ENCODE measurements at places on chromosomes 2 and 18.
A peak's percentile ranks its signal among the peaks of the same experiment; 100 is the strongest.

DNA sequence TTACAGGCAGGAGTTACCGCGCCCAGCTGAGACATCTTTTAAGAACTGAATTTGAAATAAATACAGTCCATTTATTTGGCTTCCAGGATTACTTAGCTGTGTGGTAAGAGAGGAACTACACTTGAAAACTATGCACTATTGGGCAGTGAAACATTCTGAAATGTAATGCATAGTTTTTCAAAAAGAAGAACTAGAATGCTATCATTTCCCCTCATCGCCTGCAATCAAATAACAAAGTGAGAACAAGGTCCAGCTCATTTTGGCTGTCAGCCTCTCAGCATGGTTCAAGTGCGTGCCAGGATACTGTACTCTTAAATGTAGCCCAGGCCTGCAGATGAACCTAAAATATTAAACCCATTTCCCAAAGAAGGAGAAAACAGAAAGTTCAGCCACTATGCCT lies 76.6 kb upstream of the ARL5A start:
- no peak for DNase-seq

DNA sequence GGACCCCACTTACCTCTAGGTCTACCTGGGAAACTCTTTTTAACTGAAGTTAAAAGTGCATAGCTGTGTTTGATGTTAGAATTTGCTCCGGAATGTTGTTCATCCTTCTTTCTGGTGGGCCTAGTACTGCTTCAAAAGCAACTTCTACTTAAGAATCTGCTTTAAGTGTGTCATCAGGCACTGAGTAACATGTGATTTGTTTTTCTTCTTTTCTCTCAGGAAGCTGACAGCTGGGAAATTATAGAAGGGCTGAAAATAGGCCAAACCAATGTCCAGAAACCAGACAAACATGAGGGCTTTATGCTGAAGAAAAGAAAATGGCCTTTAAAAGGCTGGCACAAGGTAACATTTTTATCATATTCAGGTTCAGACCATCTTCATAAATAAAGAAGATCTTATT lies 122.9 kb downstream of the PRKRA start:
- DNase-seq: no peak

- no peak for DNase-seq
Observed at GRCh38 chr2:39516347-39517101, 79.4 kb upstream of the MAP4K3 start.

GRCh38 chr18:59360381-59360780 lies 1.3 kb upstream of the LMAN1 start:
- DNase-seq: no peak

GRCh38 chr2:218003281-218003944 lies 618 bp upstream of the TNS1 start:
- DNase-seq: no peak

- DNase-seq: no peak
Observed at GRCh38 chr2:39362595-39362994, 74.5 kb downstream of the MAP4K3 start.

DNA sequence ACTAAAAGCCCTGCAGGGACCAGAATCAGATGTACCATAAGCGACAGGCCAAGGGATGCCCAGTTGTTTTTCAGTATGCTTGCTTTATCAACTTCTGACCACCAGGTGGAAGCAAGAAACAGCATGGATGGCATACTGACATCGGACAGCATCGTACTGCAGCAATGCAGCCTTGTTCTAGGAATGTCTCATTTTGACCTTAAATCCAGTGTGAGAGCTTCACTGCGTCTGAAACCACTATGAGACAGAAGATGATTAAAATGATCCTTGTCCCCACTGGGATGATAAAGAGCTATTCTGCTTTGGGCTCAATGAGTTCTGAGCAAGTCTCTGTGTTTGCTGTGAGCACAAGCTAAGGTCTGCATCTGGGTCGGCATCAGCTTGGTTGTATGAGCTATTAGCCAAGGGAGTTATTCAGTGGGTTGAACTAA lies 54.3 kb downstream of the CDK15 start:
- DNase-seq: peak; percentile 18

GRCh38 chr2:209425471-209426071 lies 1.7 kb downstream of the MAP2 start:
- peak; percentile 31 for DNase-seq

DNA sequence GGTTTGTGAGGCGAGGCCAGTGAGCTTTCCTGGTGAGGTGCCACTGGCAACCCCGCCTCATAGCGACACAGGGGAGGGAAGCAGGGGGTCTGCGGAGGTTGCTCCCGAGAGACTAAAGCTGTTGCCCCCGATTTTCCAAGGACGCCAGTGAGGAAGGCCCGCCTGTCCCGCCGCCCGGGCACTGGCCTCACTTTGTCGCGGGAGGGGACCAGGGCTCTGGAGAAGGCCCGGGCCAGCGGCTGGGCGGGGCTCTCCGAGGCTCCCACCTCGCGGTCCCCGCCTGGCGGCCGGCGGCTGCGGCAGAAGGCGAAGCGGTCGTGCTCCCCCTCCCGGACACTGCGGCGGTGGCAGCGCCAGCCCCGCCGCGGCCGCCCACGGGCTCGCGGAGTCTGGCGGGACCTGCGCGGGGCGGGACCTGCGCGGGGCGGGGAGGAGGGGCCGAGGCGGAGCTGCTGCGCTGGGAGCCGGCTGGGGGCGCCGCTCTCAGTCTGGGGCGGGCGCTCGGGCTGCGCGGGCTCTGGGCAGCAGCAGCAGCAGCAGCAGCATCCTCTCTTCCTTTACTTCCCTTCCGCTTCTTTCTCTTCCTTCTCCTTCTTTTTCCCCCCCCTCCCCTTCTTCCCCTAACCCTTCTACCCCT lies at the start of gene MAP2:
Gene MAP2, plus strand, starts transcription at position 486 of the 637 bp plus-strand sequence. CDS start 229,124 bp downstream, outside the sequence.
- peak; percentile 68 for DNase-seq

GRCh38 chr18:61662726-61663125 lies 230.1 kb downstream of the RNF152 start:
- no peak for DNase-seq

DNA sequence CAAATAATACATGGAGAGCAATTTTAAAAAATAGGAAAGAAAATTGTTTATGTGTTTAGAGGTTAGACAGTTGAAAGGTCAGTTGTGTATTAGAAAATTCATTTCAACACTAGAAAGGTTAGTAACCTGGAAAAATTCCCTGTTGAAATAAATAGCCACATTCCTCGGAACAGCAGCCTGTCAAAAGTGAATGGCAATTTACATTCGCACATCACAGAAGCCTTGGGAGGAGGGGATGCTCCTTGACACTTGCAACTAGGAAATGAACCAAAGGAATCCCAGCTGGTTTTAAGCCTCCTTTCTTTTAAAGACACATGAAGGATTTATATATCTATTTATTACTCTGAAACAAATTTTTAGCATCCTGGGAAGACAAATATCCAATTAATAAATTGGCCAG lies 653.5 kb upstream of the LRRTM4 start:
- DNase-seq: no peak

DNA sequence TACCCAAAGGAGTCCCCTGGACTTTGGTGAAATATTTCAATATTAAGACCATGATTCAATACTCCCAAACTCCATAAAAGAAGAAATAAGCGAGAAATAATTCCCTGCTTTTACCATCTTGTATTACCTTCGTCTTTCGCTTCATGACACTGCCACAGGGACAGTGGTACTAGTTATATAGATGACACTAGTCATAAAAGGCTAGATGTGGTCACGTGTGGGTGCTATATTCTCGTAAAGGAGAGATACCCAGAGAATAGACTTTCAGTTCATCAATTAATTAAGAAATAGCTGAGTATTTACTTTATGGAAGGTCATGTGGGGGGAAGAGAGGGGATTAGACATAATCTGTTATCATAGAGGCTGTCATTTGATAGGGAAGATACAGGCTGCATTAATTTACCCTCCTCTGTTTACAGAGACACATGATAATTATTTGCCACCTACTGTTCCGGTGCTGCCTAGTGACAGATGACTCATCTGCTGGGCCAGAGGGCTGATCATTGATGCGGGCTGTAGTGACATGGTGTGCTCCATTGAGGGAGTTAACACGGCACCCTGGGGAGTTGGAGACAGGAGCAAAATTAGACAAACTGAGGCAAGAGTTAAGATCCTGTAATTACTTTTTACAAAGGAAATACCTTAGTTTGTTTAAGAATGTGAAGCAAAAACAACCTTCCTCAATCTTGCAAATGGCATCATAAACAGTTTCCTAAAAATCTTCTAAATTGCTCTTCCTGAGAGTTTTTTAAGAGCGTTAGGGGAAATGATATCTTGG lies 78.2 kb upstream of the ITGB6 start:
- DNase-seq: no peak

GRCh38 chr2:112048887-112049286 lies 6.2 kb upstream of the TMEM87B start:
- DNase-seq: peak; percentile 79

All from SW 1271 (cell line).